Fibroblast of skin of left quadriceps (primary cell): ENCODE measurements at places on chromosomes 2 and 18.
A peak's percentile ranks its signal among the peaks of the same experiment; 100 is the strongest.

DNA sequence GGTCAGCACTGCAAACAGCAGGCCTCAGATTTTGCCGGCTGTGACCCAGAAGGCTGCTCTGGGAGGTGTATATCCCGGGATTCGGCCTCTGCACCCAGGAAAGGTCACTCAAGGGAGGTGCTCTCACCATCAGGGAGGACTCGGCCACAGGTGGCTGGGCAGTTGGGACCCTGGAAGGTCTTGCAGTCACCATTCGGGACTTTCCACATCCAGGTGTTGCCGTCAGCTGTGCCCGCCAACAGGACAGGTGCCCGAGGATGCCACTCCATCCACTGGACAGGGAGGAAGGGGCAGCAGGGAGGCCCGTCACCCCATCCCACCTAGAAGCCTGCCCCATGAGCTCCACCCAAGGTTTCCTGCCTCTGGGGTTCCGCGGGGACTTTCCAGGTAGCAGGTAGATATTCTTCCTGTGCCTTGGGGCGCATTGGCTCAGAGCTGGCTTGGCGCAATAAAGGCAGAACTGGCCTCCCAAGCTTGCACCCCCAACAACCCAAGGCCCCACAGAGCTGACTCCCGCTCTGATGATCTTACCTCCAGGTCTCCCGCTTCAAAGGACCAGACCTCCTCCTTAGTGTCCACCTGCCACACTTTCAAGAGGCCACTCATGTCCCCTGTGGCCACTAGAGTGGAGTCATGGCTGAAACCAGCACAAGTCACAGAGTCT, 3.5 kb downstream of the AAMP start:
- DNase-seq: no peak

- DNase-seq: no peak
Measured at GRCh38 chr2:171487201-171487600, 35.1 kb upstream of the CYBRD1 start.

GRCh38 chr18:77074431-77074830, 58.2 kb downstream of the MBP start:
- no peak for DNase-seq

DNA sequence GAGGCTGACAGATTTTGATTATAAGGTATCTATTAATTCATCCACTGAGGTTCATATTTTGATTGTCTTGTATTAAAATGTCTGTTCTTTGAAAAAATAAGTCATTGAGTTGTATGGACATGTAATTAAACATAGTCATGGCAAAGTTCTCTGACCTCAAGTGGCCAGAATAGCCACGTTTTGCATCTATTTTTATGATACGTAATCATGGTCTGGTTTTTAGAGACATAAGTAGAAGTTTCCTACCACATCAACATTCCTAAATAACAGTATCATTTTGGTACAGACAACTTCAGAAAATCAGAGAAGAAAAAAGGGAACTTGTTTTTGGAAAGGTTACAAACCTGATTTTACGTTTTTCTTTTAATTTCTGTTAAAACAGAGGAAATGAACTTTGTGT, 47.6 kb downstream of the COL5A2 start:
- DNase-seq: no peak

DNA sequence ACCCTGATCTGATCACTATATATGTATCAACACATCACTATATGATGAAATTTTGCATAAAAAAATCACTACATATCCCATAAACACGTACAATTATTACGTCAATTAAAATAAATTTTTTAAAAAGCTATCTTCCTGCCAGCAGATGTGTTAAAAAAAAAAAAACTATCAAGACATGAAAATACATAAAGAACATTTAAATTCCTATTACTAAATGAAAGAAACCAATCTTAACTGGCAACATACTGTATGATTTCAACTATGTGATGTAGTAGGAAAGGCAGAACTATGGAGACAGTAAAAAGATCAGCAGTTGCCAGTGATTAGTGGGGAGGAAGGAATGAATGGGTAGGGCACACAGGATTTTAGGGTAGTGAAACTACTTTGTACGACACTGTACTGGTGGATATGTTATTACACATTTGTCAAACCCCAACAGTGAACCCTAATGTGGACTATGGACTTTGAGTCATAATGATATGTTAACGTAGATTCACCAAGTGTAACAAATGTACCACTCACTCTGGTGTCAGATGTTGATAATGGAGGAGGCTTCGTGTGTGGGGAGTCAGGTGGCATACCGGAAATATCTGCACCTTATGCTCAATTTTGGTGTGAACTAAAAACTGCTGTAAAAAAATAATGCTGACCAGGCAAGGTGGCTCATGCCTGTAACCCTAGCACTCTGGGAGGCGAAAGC, 27.4 kb downstream of the USP34 start:
- no peak for DNase-seq

DNA sequence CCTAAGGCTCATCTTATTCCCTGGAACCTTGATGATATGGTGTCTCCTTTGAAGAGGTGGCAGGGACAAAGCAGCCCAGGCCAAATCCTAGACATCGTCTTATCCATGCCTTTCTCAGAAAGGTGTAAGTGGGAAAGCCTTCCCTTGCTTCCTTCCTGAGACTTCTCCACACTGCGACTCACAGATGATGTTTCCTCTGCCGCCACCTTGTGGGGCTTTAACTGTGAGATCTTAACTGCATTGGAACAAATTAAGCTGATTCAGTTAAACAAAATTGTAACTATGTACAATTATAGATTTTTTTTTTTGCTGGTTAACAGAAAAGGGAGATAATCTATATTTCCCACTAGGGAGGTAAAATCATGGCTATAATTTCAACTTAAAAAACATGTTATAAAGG, 10.0 kb upstream of the GCA start:
- no peak for DNase-seq

- no peak for DNase-seq
Measured at GRCh38 chr2:48313036-48313877, 216.7 kb upstream of the STON1 start.

DNA sequence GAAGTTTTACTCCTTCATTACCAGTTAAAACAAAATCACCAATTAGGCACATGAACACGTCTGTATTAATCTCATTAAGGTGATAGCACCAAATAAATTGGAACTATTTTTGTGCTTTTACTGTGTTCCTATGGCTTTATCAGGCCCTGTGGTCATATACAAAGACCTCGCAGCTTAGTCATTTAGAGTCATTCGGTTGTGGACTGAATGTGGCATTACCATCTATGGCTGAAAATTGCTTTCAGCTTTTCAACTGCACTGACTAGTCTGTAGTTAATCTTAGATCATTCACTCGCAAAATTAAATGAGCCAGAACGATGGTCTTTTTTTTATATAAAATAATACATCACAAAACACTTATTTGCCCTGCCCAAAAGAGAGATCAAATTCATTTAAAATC, 601.7 kb downstream of the NR4A2 start:
- DNase-seq: no peak

- DNase-seq: no peak
Measured at GRCh38 chr2:55154525-55155030, 77.5 kb downstream of the CLHC1 start.

GRCh38 chr18:55588870-55589595, 1.0 kb upstream of the TCF4 start:
- DNase-seq: peak; percentile 15

GRCh38 chr2:74333175-74333574, 10.0 kb downstream of the SLC4A5 start:
- no peak for DNase-seq

DNA sequence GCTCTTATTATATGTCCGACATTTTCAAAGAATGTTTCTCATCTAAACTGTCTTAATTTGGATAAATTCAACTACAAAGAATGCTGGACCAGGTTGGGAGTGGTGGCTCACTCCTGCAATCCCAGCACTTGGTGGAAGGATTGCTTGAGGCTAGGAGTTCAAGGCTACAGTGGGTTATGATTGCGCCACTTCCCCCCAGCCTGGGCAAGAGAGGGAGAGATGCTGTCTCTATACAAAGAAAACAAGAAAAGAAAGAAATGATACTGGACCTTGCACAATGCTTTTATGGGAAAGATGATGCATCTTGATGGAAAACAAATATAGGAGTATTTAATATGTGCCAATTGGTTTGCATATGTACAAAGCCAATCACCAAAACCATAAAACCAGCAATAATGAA, 296.7 kb downstream of the LPIN1 start:
- no peak for DNase-seq

DNA sequence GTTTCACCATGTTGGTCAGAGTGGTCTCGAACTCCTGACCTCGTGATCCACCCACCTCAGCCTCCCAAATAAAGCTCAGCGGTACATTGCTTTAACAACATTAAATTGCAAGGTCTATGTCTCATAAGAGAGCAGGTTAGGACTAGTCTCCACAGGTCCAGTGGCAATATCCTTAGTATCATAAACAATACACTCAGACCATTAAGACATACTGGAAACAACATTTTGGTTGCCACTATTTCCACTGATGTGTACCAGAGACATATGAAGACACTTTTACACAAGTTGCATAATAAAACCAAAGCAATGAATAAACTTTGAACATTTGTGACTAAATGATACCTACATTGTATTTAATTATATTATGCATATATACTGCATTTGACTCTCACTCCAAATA, 1130.0 kb downstream of the TSN start:
- no peak for DNase-seq

DNA sequence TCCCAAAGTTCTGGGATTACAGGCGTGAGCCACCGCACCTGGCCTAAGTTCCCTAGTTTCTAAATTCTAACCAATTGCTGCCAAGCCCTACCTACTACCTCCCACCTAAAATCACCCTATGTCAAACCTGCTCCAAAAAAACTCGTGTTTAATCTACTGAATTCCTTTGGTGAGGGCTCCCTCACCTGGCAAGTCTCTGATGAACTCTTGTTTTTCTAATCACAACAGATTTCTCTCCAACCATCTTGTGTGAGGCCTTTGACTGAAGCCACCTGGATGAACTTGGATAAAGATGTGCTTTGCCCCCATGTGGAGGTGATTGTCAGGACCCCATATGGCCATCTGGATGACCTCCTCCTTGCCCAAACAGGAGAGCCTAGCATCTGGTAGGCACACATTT, 17.4 kb upstream of the SLC35G4 start:
- DNase-seq: no peak
